ENCODE measurements at places on chromosomes 6 and 20. TPM values are rescaled to one million over a fixed set of nuclear protein-coding genes. Genes with fewer than 3 reads are reported as not detected.

The IL17F gene
- total RNA-seq, result not detected

The CEP85L gene
- 4.9 TPM for total RNA-seq

The UNC5CL gene
- 2.2 TPM for total RNA-seq

The RIPOR3 gene
- total RNA-seq, result 0.22 TPM

The TNNC2 gene
- not detected for total RNA-seq

The C6orf163 gene
- total RNA-seq, result 1.5 TPM

The EBF4 gene
- total RNA-seq, result 11.4 TPM

The TP53TG5 gene
- 0.76 TPM for total RNA-seq

The CGAS gene
- total RNA-seq, result 0.27 TPM

The B3GAT2 gene
- not detected for total RNA-seq

The CASS4 gene
- total RNA-seq, result 0.17 TPM

The CLDN20 gene
- total RNA-seq, result not detected

All from HCT116 (cell line).